HS-5 (cell line): ENCODE measurements at places on chromosomes 3 and 15.

- DNase-seq: no peak
Observed at GRCh38 chr15:95304947-95305400, 1025.5 kb upstream of the NR2F2 start.

DNA sequence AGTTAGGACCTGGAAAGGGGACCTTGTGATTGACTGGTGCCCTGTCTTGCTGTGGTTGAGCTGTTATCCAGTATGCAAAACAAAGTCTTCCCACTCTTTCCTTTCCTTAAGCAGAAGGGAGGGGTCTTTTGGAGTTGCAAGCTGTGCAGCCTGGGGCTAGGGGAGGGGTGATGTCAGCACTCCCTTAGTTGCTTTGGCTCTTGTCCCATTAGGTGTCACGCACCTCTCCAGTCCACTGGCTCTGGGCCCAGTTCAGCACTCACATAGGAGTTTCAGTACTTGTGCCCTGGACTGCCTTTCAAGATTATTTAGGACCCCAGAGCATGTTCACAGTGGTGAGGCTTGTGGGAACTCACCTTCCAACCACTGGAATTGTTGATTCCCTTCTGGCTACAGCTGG lies 238.5 kb downstream of the DOCK3 start:
- no peak for DNase-seq

DNA sequence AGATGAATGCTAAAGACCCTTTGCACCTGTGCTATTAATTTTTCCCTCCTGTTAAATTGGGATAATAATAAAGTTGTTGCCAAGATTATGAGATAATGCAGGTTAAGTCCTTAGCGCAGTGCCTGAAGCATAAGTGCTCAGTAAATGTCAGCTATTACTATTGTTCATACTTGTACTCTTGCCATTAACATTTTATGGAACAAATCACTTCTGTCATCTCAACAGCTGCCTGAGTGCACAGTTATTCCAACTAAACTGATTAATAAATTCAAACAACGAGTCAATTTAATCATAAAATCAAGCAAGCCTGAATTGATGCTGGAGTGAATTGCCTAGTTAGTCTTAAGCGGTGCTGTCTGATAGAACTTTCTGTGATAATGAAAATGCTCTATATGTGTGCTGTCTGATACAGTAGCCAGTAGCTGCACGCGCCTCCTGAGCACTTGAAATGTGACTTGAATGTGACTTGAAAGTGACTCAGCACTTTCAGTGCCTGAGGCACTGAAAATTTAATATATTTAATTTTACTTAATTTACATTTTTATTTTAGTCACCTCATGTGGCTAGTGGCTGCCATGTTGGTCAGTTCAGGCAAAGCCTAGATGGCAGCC lies 198.7 kb upstream of the PFN2 start:
- DNase-seq: no peak

- peak; percentile 52 for DNase-seq
Observed at GRCh38 chr15:64004587-64004986, 41.7 kb downstream of the DAPK2 start.

DNA sequence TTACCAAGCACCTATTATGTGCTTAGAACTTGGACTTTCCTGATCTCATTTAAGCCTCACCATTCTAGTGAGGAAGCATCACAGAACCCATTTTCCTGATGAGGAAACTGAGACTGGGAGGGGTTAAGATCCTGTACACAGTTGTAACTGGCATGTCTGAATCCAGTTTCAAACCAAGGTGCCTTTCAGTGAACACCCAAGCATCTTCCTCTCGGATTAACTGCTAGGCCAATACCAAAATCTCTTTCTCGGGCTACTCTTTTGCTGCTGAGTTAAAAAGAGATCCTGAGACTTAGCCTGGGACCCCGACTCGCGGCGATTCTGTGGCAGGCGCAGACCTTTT lies 578 bp upstream of the CEMIP start:
- no peak for DNase-seq

GRCh38 chr3:139574026-139574947 lies 34.7 kb upstream of the RBP1 start:
- DNase-seq: no peak

DNA sequence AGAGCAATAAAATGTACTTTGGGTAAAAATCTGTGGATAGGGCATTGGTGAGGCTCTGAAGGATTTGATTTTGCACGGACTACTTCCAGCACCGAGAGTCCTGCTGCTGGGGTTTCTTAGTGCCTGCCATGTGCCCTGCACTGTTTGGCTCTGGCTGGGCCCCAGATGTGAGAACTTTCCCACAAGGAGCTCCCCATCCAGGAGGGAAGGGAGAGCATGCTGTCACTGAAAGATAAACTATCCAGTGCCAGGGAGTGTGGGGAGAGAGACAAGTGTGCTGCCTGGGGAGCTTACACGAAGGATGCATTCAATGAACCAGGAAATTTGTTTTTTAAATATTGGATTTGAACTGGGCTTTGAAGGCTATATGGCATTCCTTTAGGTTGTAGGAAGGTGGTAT lies 30.2 kb downstream of the LPP start:
- DNase-seq: no peak

DNA sequence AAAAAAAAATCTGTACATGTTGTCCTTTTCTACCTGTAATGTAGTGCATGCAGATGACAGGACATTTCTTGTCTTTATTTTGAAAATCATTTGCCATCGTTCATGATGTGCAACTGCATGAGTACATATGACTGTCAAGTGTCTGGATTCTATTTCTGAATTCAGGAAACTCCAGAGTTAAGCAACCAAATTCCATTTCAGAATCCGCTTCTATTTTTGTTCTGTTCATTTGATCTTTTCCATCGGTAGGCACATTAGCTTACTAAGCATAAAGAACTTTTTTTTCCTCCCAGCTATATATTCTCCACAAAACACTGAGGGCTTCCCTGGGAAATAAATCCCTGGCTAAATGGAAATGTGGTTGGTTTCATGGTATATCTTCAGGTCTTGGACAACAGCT lies 365.6 kb downstream of the PTPRG start:
- DNase-seq: peak; percentile 41

DNA sequence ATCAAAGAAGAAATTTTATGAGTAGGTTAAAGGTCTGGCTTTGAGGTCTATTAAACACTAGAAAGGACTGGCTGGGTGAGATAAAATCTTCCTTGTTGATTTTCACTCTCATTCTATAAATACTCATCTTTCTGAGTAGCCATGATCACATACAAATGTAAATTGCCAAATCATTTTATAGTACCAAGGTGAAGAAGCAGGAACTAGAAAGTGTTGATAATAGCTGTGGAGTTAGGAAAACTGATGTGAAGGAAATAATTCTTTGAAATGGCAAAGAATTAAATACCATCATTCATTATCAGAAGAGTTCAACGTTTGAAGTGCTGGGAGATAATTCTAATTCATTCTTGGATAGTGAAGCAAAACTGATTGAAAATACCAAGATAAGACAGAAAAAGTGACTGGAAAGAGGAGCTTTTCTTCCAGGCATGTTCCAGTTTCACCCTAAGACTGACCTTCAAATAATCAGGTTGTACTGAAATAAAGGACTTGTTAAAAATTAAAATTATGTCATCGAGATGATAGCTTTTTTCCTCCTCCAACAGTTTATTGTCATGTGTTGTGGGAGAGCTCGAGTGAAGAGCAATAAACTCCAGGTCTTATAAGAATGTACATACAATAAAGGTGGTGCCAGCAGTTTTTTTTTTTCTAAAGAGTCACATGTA lies 17.4 kb downstream of the THBS1 start:
- DNase-seq: no peak

DNA sequence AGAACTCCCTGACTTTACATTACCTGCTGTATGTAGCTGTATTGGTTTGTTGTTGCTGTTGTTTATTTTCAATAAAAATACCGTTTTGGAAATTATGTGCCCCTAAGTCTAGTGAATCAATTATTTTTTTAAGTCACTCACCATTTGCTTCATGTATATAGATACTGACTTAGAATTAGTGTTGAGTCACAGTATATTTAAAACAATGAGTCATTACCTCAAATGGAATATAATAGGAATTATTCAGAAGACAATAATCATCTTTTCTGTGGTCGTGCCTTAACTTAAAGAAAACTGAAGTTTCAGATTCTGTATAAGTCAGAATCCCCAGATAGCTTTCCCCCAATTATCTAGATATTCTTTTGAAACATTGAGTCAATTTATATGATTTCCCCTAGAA lies 21.0 kb upstream of the ALDH1A2 start:
- peak; percentile 29 for DNase-seq

- no peak for DNase-seq
Observed at GRCh38 chr3:147184794-147185193, 221.5 kb downstream of the ZIC4 start.

DNA sequence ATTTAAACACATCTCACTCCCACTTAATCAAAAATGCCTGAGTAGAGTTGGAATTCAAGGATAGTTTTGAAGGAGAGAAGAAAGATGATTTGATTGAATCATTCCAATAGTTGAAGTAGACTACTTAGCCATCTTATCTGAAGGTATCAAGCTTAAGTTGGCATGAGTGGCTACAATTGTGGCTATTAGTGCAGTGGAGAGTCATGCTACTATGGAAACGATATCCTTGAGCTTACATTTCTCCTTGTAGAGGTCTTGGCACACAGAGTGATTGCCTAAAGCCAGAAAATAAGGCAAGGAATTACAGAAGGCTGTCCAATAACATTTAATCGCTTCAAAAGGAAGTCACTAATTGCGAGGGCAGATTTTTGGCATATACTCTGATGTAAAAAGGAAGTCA lies 1022.7 kb downstream of the IGSF11 start:
- no peak for DNase-seq

DNA sequence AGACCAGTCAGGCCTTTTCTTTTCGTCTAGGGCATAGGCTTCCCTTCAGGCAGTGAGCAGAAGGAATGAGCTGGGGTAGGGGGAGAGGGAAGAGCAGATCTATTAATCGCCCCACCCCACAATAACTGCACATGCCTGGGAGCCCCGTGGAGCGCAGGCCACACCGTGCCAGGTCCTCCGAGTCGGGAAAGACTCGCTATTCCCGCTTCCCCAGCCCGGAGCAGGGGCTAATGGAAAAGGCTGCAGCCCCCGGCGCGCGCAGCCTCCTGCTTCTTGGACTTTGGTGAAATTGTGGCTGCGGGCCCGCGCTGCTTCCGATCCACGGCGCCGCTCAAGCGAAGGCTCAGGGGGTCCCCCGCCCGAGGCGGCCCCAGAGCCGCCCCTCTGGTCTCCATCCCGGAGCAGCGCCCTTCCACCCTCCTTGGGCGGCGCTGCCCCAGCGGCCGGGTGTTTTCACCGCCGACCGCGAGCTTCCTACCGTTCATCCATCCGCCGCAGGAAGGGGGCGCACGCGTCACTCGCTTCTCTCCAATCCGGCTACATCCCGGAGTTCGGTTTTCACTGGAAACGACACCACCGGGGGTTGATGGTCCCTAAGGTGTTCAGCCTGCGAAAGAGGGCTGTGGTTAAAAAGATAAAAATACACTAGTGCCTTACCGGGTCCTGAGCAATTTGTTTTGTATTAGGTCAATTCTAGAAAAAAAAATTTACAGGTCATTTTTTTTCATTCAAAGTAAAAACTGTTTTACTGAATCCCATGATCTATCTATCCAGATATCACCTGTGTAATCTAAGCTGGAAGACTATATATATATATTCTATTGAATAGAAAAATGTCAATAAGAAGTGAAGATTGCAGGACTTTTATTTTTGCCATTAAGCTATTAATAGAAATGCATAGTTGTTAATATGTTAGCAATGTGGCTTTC lies 4.4 kb upstream of the SYNM start:
- peak; percentile 16 for DNase-seq

DNA sequence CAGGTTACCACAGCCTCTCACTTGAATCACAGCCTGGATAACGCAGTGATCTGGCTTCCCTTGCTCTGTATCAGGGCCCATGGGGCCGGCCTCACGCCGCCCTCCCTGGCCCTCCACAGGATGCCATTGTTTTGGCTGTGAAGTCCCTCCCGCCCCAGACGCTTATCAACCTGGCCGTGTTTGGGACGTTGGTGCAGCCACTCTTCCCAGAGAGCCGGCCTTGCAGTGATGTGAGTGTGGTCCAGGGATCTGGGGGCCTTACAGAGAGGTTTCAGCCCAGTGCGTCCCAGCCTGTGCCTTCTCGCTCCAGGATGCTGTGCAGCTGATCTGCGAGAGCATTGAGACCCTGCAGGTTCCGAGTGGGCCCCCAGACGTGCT lies 6.6 kb downstream of the VWA5B2 start:
- no peak for DNase-seq

GRCh38 chr3:178059836-178060235 lies 476.4 kb upstream of the KCNMB2 start:
- no peak for DNase-seq

DNA sequence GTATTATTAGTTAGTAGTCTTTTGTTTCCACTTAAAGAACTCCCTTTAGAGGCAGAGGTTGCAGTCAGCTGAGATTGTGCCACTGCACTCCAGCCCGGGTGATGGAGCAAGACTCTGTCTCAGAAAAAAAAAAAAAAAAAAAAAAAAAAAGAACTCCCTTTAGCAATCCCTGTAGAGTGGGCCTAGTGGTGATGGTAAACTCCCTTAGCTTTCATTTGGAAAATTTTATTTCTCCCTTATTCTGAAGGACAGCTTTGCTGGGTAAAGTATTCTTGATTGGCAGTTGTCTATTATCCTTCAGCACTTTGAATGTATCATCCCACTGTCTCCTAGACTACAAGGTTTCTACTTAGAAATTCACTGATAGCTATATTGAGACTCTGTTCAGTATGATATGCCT lies 46.0 kb downstream of the RPL39L start:
- no peak for DNase-seq

- no peak for DNase-seq
Observed at GRCh38 chr15:48505067-48505466, 140.4 kb downstream of the FBN1 start.

- DNase-seq: no peak
Observed at GRCh38 chr3:37824090-37824953, 37.4 kb upstream of the CTDSPL start.

DNA sequence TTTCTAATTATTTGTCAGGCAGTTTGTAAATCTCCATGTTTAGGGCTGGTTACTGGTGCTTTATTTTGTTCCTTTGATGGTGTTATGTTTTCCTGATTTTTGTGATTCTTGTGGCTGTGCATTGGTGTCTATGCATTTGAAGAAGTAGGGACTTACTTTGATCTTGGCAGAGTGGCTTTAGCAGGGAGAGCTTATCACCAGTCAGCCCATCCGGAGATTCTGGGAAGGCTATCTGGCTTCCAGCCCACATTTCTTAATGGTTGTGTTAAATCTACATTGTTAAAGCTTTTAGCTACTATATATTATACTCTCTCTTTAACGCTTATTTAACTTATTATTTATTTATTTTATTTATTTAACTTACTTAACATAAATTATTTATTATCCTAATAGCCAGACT lies 35.1 kb downstream of the FBXL2 start:
- DNase-seq: no peak

- DNase-seq: no peak
Observed at GRCh38 chr3:71380096-71380495, 203.4 kb downstream of the FOXP1 start.

DNA sequence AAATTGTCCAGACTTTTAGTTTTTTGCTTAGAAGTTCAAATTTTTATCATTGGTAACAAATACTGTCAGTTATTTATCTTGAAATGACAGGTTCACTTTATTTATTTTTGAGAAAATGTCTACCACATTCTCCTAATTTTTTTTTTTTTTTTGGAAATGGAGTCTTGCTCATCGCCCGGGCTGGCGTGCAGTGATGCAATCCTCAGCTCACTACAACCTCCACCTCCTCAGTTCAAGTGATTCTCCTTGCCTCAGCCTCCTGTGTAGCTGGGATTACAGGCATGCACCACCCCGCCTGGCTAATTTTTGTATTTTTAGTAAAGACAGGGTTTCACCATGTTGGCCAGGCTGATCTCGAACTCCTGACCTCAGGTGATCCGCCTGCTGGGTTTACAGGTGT lies 16.1 kb upstream of the EBLN2 start:
- DNase-seq: no peak

- DNase-seq: no peak
Observed at GRCh38 chr3:173304182-173304800, 93.3 kb upstream of the NLGN1 start.

- DNase-seq: no peak
Observed at GRCh38 chr15:49460411-49460941, 37.4 kb downstream of the FGF7 start.
